ENCODE measurements at places on chromosomes 7 and 10.

DNA sequence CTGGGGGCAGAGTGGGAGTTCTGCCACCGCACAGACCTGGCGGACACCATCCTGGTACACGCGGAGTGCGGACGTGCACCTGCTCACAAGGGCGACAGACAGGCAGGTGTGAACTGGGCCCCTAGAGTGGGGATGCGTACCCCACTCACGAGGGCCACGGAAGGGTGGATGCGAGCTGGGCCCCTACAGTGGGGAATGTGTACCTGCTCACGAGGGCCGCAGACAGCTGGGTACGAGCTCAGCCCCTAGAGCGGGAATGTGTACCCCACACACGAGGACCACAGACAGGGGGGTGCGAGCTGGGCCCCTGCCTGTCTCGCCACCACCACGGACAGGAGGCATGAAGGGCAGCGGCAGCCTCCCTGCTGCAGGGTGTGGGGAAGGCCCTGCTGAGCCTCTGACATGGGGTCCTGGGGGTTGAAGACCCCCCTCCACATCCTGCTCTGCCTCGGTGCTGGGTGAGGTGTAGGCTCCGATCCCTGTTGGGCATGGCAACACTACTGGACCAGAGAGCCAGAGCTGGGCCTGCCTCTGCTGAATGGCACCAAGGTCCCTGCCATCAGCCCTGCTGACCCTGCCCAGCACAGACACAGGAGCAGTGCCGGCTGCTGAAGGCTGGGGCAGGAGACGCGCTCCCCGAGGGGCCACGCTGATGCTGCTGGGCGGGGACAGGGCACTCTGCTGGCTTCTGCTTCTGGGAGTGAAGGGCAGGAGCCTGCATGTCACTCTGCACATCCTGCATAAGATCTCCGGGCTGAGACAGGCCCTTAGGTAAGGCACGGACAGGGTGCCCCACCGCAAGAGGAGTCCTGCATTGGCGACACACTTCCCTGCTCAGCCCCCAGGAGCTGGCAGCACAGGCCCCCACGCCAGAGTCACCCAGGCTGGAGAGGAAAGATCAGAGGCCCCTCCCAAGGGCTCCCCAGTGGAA is 259.2 kb downstream of the MAD1L1 start:
- DNase-seq: no peak

DNA sequence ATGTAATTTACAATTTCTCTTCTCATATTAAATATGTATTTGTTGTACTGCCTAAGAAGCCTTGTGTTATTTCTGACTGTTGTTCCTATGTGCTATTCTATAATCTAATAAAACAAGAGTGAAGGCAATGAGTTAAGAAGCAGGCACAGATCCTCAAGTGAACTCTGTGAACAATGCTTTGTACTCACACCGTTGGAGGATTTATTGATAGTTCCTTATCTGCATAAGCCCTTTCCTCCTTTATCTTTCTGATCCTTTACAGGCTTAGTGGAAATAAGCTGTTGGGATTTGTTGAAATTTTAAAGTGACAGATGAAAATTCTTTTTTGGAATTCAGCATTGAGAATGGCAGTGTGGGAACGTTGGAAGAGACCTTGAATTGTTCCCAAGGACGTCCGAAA is 329.6 kb upstream of the NPVF start:
- no peak for DNase-seq

DNA sequence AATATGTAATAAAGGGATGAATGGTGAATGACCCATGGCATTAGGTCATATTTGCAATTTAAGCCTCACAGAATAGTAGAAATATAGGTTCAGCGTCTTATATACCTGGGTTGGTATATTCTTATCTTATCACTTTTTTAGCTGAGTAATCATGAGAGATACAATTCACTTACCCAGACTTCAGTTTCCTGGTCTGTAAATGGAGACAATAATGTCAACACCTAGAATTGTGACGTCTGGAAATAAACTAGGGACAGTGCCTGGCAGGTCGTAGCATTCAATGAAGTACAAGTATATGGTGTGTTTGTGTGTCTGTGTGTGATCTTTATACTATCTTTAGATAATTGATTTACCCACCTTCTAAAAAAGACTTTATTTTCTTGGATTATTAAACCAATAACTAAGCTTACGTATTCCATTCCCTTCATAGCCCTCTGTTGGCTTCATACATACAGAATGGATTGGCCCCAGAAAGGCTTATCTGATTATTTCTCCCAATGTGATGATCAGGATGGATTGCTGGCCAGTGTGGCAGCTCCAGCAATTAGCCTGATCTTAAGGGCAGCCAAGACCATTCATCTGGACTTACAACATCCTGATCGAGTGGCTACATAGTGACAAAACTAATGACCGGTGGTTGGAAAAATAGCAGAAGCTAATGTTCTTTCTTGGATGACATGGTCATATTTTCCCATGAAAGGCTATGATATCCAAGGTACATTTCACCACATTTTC is 121.2 kb upstream of the NPVF start:
- DNase-seq: no peak

GRCh38 chr10:26879744-26880143 is 19.0 kb upstream of the ABI1 start:
- DNase-seq: peak; percentile 37

DNA sequence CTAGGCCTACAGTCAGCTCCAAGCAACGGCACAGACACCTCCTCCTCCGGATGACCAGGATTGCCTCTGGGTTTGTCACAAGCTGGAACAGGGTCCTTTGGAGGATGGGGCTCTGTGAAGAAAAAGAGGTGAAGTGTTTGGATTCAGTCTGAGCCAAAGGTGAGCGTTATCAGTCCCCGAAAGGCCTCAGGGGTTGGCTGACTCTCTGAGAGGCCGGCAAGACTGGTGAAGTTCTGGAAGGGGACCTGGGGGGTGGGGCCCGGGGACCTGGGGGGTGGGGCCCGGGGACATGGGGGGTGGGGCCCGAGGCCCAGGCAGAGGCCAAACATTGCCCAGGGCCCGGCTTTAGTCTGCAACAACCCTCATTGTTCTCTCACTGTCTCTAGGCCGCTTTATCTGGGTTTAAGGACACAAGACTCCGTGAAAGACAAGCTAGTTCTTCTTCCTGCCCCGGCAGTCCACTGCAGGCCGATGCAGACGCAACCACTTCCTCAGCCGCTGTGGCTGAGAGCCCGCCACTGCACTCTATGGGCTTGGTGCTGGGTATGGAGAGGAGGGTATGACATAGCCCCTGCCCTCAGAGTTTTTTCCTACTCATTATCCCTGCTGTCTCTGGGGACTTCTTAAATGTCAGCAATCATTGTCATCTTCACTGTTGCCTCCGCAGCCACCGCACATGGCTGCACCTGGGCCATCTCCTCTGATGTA is 27.4 kb upstream of the PSAP start:
- DNase-seq: no peak

DNA sequence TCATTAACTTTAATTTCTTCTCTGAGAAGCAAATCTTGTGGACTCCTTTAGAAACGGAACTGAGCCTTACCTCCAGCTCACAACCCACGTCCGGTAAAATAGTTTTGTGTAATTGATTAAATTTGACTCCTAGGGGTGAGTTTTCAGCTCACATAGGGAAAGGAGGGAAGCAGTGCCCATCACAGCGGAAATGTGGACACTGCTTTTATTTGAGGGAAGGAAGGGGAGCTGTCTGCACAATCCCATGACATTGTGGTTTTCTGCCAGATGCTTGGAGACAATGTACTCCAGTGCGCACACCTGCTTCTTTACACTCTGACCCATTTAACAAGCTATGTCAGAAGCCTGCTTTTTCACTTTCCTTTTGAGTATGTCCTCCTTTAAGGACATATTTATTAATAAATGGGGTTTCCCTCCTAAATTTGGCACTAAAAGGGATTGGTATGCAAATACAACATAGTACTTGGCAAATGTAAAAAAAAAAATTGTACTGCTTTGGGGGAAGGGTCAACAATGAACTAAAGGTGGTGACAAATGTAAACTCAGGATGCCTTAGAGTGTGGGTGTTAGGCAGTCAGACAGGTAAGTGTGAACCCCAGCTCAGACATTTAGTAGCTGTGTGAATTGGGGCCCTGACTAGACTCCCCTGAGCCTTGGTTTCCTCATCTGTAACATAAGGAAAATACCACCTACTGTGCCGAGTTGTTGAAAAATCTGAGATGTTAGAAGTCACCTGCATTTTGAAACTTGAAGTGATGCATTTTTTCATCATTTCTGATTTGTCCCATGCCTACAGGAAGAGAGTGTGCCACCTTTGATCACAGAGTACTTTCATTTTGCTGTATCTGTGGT is 90.2 kb upstream of the KLF6 start:
- peak; percentile 45 for DNase-seq

DNA sequence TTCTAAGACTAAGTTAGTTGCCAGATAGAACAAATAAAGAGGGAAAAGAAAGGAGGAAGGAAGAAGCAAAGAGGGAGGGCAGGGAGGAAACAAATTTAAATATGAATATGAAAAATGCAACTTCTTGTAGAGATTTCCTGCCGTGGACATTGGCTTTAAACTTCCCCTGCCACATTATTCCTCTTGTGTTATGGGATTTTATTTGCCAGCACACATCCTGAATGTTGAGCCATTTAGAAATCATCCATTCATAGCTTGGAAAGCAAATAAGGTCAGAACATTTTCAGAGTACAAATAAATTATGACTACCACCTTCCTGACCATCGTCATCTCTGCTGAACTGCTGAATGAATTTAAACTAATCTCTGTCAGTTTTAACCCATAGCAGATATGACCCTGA is 911.9 kb upstream of the LRRN3 start:
- DNase-seq: no peak

DNA sequence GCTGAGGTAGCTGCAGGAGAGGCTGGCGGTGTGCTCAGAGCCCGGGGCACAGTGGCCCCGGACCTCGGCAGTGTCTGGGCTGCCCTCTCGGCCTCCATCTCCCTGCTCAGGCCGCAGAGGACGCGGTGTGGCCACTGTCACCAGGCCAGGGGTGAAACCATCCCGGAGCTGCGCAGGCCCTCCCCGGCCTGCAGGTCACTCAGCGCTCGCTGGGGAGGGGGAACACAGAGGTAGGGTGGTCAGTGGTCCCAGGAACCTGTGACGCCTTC is 49.8 kb upstream of the DAGLB start:
- DNase-seq: no peak

- DNase-seq: no peak
These were observed 336.8 kb upstream of the IGFBP3 start for GRCh38 chr7:46257761-46258448.

GRCh38 chr7:154781369-154782303 is 221.3 kb downstream of the PAXIP1 start:
- peak; percentile 96 for DNase-seq

DNA sequence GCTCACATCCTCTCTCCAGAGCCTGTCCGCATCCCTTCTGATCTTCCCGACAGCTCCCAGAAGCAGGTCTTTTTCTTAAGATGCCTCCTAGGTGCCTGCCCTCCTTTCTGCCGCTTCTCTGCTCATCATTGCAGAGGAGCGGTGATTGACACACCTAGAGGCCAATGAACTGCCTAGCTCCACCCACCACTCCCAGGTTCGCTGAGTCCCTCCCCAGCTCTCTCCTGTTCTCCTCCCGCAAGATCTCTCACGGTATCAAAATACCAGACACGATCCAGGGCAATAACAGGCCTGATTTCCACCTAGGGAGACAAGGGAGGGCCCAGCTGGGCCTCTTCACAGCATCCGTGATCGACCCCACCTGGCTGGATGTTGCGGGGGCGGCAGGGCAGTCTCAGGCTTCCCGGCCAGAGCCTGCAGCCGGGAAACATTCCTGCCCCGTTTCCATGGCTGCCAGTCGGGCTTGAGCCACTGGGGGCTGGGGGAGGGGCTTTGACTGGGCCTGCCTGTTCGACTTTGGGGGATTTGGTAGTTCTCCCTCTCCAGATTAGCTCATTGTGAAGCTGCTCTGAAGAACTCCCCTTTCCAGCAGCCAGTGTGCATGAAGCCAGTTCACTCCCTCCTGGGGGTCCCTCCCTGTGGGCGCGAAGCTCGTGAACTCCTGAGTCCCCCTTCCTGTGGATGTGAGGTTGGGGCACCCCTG is 373.5 kb downstream of the RPS24 start:
- DNase-seq: peak; percentile 69

DNA sequence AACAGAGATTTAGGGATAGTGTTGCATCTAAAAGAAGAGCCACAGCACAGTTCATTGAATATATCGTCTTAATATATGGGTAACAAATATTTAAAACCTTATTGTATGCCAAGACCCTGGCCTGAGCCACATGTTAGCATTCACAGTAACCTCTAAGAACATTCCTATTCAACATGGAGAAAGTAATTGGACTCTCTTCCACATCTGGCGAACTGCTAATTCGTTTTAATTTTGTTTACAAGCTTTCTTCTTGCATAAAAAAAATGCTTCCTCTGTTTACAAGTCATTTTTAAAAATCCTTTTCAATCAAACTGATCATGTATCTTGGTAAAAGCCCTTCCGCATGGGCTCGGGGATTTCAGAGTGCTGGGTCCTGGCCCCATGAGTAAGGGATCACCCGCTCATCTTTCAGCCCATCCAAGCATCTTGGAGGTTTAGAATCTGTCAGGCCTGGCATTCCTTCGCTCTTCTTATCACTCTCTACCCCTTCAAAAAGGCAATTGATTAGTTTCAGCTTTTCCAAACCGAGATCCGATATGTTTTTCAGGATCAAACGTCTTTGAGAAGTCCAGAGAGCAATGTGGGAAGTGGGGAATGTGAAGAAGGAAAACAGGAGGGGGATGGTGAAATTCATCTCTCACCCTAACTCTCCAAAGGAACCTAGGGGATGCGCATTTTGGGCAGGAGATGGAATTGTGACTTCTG is 7.3 kb downstream of the TWIST1 start:
- no peak for DNase-seq

DNA sequence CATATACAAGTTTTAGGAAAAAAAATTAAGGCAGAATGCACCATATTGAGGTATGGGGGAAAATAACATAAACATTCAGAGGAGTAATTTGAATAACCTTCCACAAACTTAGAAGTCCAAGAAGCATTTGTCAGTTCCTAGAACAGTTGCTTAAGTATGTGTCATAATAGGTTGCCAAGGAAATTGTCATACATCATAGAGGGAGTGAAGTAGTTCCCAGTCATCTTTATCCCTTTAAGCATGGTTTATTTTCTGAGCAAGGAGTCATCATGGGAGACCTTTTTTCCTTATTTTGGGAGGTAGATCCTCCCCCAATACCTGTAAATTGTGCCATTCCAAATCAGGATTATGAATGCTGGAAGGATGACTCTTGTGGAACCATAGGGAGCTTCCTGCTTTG is at the start of gene SSMEM1:
Gene SSMEM1, plus strand, starts transcription at position 219 of the 400 bp plus-strand sequence. Its CDS starts 51 bp downstream, at position 270.
- no peak for DNase-seq

- DNase-seq: no peak
These were observed 7.2 kb upstream of the NRP1 start for GRCh38 chr10:33341637-33342036.

- no peak for DNase-seq
These were observed 77.5 kb upstream of the CUX1 start for GRCh38 chr7:101739775-101740398.

DNA sequence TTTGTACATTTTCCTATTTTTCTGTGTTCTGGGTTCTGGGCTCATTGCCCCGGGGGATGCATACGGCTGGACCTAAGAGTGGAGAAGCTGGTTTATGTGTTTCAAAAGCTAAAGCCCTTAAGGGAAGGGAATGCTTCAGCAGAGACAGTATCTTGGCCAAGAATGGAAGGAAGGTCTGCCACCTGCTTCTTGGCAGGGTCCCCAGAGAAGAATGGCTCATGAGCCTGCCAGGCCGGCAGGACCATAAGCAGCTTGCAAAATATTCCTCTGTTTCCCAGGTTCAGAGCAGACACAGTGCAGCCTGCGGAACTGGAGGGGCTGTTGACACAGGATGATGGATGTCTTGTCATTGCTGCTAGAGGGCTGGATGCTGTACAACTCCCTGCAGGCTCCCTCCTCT is 7.8 kb upstream of the ABHD11 start:
- DNase-seq: no peak
